ENCODE measurements at places on chromosomes 2 and 18.

DNA sequence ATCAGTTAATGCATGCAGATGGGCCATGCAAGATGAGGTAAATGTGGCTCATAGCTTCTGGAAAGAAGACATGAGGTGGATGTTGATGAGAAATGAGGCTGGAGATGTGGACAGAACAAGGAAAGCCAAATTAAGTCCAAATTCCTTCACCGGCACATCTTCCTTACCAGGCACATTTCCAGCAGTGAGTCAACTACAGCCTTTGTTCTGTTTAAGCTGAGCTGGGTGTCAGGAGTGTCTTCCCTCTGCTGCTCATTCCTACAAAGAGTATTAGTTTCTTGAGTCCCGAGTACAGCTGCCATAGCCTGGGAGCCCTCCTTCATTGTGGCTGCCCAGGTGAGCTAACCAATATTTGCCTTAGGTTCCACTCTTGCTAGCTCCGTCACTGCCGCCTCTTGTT, 945.0 kb downstream of the SLC4A3 start:
- DNase-seq = no peak

GRCh38 chr2:5609201-5609600, 83.0 kb upstream of the SOX11 start:
- no peak for DNase-seq

DNA sequence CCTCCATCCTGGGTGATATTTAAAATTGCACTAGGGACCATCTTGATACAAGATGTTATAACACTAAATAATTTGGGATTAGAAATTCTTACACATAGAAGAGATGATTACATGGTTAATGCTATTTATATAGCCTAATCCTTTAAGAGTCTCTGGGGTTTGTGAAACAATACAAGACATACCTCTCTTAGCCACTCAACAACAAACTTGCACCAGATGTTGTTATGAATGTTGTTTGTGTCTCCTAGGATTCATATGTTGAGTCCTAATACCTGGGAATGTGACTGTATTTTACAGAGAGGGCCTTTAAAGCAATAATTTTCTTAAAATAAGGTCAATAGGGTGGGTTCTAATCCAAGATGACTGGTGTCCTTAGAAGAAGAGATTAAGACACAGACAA, 678.3 kb downstream of the NYAP2 start:
- no peak for DNase-seq

DNA sequence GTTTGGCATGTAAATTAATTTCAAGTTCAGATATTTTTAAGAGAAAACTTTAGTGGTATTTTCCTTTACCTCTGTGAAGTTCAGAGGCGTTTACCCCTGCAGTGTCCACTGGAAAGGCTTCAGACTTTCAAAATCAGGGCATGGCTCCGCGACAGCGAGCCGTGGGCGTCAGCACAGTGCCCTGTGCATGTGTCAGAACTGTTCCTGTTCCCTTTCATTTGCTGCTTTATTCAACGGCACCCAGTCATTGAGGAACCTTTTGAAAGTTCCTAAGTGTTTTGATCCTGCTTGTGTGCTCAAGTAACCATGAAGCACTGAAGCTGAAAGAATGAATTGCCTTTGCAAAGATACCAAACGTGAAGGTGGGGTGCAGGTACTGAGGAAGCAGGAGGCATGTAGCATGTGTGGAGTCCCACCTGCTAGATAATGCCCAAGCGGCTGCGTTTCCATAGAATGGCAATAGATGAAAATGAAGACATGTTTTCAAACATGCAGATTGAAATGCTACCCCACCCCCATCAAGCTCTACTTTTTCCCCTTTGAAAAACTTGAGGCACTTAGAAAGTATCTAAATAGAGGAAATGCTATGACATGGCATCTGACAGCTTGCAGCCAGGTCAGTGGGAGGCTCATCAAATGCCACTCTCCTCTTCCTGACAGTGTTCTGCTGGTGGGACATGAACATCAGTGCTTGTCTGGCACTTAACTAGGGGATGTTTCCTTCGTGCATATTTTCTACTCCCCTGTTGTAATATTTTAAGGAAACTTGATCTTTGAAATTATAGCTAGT, 148.6 kb downstream of the ZNF236 start:
- DNase-seq = peak; percentile 81

DNA sequence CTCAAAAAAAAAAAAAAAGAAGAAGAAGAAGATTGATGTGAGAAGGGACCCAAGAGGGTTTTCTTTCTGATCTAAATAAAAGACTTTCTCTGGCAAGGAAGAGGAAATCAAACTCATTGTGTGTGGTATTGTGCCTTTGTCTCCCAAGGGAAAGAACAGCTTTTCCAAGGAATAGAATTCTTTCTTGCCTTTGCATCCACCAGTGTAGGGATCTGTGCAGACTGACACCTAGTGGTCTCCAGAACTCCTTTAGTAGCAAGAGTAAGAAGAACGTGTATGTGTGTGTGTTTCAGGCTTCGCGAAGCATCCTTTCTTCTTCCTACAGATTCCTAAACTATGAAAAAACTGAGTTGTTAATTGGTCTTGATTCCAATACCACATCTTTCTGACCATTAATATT, 33.5 kb upstream of the CRIM1 start:
- no peak for DNase-seq

DNA sequence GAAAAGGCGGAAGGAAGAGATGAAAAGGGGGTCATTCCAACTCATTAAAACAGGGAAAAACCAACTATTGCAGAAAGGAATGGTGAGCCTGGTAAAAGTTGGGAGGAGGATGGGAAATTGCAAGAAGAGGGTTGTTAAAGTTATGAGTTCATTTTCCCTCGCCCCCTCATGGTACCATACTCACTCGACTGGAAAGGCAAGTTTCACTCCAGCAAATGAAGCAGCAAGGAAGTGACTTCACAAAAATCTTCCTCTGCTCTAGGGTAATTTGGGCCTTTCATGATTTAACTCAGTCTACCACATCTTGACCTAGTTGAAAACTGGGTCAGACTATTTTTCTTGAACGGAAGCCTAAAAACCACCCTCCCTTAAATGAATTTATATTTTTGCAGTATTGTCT, 22.8 kb upstream of the DAW1 start:
- peak; percentile 34 for DNase-seq

DNA sequence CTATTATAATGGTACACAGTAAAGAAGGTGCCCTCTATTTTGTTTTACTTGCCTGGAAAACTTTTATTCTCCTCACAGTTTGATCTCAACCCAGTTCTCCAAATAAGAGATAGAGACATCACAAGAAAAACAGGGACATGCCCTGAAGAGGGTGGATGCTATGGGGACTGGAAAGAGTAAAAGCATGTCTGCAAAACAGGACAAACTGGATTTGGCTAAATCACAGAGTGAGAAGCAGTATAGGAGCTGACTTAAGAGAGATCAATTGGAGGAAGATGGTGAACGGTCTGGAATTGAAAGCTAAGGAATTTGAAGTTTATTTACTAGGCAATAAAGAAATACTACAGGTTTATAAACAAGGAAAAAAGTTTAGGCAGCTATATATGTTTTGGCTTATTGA, 33.0 kb downstream of the SP140L start:
- no peak for DNase-seq

All from suppressor macrophage treated with lipopolysaccharide for 1 hour (primary cell).